ENCODE measurements at places on chromosomes 2 and 18.

DNA sequence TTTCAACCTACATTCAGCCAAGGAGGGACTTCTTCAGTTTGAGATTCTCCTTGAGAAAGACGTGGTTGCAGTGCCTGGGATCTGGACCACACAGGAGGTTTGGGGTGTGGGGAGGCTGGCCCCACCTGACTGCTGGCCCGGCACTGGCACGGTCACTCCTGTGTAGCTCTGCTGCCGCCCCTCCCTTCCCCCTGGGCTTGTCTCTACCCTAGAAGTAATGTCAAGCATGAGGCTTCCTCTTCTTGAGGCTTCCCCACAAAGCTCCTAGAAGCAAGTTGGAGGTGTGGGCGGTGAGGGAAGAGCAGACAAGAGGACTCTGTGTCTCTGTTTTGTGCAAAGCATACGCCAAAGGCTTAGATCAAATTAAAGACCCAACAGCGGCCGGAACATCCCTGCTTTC is 8.7 kb downstream of the KLHL29 start:
- DNase-seq: no peak

- DNase-seq: no peak
Measured at GRCh38 chr2:129716781-129717559, 262.5 kb upstream of the RAB6C start.

- no peak for DNase-seq
Measured at GRCh38 chr2:237164474-237165042, 78.9 kb downstream of the COPS8 start.

DNA sequence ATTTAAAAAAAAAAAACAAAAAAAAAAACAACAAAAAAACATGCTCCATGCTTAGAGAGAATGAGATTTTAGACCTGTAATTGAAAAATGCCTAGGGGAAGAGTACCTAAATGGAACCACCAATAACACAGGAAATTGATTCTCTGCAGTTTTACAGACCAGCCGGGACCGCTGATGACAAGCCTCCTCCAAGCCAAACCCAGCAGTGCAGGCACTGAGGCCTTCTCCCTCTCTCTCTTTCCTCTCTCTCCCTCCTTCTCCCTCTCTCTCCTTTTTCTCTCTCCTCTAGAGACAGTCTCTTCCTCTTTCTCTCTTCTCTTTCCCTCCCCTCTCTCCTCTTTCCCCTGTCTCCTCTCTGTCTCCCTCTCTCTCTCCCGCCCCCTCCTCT is 228.8 kb upstream of the COPS8 start:
- no peak for DNase-seq

DNA sequence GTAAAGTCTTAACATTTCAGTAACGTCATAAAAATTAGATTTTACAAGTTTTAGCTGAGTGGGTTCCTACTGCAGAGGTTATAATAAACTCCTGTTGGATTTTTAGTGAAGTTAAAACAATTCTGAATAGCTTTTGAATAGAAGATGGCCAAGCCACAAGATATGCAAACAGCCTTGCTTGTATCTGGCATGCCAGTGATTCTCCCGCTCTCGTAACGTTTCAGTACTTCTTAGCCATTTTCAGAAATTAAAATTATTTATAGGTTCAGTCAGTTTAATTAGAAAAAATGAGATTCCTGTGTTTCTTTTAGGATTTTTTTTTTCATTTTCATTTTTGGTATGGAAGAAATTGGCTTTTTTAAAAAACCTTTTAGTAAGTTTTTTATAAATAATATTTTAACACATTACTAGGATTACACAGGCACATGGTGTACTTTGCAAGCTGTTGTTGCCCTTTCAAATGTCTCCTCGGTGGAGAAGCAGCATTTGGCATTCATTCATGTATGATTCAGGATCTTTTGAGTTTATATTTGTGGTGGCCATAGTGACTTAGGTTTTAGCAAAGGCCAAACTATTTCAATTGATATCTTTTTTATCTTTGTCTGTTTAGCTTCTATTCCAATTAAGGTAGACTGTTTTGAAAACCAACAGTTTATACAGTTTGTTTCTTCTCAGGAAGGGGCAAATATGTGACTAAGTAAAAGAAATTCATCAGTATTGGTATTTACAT is 30.6 kb upstream of the RND3 start:
- DNase-seq: no peak

DNA sequence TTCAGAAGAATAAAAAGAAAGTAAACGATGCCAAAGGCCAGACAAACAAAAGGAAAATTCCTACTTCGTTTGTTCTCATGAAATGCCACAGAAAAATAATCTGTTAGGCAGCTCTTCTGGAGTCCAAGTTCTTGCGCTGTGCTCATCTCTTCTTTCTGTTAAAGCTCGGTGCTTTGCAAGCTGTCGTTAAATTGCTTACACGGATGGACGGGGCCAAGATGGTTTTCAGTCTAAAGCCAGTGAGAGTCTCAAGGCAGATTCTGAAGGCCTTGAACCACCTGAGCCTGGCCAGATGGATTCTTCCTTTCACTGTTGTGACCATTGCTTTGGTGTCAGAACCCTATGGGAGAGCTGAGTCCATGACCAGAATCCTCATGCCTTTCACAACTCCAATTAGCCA is 97.6 kb upstream of the RMDN2 start:
- no peak for DNase-seq

DNA sequence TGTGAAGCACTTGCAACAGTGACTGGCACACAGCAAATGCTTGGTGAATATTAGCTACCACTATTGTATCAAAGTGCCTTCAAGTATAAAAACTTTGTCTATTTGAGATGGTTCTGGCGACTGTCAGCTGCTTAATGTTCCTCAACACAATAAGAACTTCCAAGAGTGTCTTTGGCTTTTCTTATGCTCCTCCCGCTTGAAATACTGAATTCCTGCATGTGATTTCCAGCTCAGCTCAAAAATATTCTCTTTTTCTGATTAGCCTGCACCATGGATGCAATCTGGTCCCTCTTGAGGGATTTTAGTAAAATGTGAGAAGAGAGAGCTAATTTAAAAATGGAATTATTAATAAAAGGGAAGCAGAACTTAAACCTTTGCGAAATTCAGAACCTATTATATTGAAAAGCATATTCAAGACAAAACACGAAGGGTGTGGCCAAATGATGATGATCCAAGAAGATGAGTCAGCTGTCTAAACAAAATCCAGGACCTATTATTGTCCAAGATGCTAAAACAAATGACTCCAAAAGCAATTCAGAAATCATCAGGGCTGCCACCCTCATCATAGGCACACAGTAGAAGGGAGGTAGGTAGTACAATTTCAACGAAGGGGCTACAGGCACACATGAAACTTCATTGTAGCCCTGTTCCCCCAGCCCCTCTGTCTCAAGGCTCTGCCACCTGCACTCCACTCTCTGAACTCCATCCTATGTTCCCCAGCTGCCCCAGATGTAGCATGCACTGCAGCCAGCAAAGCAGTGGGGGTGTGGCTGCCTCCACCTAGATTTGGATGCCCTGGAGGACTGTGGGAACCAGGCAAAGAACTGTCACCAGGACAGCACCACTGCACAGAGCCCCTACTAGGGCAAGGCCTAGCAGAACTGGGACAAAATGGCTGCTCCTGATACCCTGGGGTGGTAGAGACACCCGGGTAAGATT is 190.1 kb downstream of the ZNF385B start:
- no peak for DNase-seq
